ENCODE measurements at places on chromosomes 5 and 9. TPM values are rescaled to one million over a fixed set of nuclear protein-coding genes. Genes with fewer than 3 reads are reported as not detected.

Gene CSF1R
- total RNA-seq: 0.44 TPM

Gene FAM169A
- total RNA-seq: 8.2 TPM

Gene NR5A1
- total RNA-seq: not detected

DNA sequence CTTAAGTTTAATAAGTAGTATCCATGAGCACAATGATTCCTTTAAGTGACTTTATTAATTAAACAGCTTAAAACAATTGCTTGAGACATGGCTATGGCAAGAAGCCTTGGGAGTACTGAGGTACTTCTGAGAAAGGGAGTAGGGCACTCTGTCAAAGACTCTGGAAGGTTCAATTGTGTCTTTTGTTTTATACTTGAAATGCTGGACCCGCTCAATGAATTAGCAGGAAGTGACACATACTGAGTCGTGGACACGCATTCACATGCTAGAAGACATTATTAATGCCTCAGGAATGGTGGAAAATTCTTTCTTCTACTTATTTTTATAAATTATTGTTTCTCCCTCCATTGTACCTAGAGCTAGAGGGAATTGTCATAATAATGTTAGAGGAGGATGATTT, 347.3 kb upstream of the ZNF608 start:
- DNase-seq: no peak

- peak; percentile 38 for DNase-seq
These were observed 16.9 kb downstream of the PTTG1 start for GRCh38 chr5:160438316-160439204.

GRCh38 chr5:134086225-134086942, 28.1 kb upstream of the TCF7 start:
- no peak for DNase-seq

DNA sequence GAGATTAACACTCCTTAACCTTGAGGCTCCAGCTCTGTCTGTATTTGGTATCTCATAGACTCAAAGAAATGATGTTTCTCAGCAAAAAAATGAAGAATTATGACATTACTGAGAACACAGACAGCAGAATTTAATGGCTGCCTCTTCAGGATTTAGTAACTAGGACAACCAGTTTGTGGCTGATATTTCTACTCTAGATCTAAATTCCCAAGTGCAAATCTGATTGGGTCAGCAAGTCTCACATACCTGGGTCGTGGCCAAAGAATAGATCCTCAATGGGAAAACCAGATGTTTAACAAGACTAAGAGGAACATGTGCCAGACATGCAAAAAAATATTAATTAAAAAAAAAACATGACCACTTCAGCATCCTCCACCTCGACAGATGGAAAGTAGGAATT, 608.9 kb downstream of the DTWD2 start:
- DNase-seq: no peak

Data from activated B cell treated with CpG ODN at 0.5 μM for 24 hours (primary cell).